ENCODE measurements at places on chromosomes 4 and X.
A peak's percentile ranks its signal among the peaks of the same experiment; 100 is the strongest.

- no peak for DNase-seq
Measured at GRCh38 chr4:181581983-181582382, 661.2 kb upstream of the TENM3 start.

DNA sequence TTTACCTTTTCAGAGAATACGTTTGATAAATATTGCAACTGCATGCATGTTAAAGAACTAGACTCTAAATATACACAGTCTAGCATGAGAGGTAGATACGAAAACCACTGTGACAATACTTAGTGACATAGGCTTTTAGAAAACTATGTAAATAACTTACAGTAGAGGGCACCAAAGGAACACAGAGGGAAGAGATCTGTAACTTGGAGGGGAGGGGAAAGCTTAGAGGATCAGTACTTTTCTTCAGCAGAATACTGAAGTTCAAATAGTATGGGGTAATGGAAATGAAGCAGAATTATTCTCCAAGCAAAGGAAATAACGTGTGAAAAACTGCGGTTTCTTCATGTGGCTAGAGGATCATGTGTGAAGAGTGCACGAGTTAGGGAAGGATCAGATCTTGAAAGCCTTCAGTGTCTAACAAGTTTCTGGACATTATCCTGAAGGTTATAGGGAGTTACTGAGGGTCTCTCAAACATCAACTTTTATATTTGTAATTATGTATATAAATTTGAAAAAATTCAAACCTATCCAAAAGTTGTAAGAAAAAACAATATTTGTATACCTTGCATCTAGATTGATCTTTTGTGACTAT is 264.3 kb downstream of the NPFFR2 start:
- DNase-seq, result no peak

DNA sequence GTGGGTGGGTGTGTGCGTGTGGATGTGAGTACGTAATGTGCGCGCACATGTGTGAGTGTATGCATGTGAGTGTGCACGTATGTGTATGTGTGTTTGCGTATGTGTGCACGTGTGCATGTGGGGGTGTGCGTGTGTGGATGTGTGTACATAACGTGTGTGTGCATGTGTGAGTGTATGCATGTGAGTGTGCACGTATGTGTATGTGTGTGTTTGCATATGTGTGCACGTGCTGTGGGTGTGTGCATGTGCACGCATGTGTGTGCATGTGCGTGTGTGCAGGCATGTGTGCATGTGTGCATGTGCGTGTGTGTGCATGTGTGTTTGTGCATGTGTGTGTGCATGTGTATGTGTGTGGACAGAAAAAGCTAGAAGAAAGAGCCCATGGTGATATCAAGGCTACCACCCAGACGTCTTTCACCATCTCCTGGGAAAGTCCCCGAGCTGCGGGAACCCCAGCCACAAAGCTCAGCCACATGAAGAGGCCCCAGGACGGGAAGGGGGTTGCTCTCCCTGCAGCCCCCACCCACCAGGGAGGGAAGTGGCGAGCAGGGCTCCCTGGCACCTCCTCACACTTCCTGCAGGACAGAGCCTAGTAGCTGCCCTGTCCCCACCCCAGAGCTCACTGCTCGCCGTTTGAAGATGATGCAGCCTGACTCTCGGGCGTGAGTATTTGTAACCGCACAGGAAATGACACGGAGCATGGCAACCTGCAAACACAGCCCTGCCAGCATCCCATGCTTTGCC is 108.3 kb downstream of the DCTD start:
- DNase-seq, result peak; percentile 15

DNA sequence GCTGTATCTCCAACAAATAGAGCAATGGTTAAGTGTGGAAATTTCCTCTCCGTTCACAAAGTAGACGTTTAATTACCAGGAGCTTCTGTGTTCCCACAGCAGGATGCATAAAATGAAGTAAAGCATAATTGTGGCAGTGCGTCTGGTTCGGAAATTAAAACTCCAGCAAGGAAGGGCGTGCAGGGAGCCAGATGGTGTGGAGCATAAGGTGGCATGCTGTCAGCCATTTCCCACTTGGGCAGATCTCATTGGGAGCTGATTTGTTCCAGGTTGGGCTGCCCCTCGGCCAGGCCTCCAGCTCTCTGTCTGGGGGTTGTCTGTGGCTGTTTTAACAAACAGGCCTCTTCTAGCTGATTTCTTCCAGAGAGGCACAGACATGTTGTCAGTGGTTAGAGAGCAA is 182.1 kb upstream of the CLNK start:
- DNase-seq, result no peak

DNA sequence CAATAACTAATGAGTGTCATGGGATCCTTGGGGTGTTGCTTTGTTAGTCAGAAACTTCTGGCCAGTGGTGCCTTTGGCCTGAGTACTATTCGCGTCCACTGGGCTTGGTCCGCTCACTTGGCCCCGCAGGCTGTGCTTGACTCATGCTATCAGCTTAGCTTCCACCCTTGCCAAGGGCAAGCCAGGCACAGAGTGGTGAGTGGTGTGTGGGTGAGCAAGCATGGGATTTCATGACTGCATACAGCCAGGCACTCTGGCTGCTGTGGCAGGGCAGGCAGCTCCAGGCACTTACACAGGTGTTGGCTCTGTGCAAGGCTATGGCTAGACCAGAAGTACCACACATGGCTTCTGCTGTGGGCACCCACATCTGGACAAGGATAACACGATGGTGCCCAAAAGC is 1026.3 kb downstream of the PCDH19 start:
- DNase-seq, result no peak

- no peak for DNase-seq
Measured at GRCh38 chrX:39629001-39629400, 468.8 kb downstream of the BCOR start.

DNA sequence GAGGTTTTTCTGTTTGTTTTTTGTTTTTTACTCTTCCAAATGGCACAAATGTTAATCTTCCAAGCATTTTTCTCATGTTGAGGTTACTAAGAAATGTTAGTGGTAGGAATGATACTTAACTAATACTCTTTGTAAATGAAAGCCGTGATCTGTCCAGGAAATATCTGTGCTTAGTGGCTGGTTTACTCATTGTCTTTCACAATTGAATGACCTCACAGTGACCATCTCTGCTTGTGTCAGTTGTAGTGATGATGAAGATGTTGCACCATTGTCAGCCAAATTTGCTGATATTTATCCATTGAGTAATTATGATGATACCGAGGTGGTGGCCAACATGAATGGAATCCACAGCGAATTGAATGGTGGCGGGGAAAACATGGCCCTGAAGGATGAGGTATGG is 93.5 kb downstream of the TNIP2 start:
- DNase-seq, result no peak

DNA sequence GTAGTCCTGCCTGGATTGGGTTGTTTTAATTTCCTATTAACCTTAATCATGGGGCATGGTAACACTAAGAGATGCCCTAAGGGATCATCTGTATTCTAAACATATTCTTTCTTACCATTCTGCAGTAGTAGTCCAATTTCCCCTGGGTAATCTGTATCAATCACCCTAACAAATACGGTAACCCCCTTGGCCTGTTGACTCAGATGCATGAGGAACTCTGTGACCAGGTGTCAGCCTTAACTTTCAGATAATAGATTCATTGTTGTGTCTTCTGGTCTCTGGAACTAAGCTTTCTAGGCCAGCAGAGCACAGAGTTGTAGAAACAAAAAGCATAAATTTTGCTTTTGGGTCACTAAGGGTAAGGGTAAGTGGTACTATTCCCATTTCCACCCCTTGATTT is 13.1 kb upstream of the BANK1 start:
- no peak for DNase-seq

GRCh38 chr4:121072224-121073003 is at the start of gene NDNF:
Gene NDNF, minus strand, starts transcription at chr4:121072535. Its CDS starts 26,698 bp downstream, at chr4:121045837.
- no peak for DNase-seq

GRCh38 chr4:45324455-45325417 is 598.4 kb upstream of the GNPDA2 start:
- DNase-seq, result no peak

- no peak for DNase-seq
Measured at GRCh38 chrX:111481896-111482295, 29.5 kb upstream of the SERTM2 start.

DNA sequence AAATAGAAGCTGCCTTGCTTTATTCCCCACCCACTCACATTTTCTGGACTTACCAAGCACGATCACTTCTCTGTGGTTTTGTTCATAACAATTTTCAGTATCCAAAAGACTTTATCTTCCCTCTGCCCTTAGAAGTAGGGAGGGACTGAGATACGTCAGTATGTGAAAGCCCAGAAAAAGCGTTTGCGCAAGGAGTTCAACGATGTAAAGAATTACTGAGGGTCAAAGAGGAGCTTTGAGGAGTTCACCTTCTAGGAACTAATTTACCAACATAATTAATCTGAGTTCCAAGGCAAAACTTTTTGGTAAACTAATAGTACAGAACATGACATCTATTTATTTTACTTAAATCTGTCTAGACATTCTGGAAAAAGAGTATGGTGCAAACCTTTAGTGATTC is 84.6 kb downstream of the MBNL3 start:
- no peak for DNase-seq

- DNase-seq, result no peak
Measured at GRCh38 chr4:99968330-99968729, 18.3 kb upstream of the H2AZ1 start.

DNA sequence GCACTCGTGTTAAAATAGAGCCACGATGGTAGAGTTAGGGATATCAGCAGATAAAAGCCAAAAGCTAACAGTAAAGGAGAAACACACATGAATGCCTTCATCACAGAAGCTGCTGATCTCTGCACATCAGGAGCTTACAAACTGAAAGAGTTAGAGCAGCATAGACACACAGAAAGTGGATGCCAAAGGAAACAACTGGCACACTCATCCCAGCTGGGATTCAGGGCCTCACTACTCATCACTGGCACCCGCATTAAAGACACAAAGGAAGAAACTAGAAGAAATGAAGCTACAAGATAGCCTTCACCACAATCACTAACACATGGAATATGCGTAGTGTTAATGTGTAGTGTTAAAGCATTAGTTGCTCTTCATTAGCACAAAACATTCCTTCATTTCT is 156.4 kb upstream of the TBL1X start:
- no peak for DNase-seq

- no peak for DNase-seq
Measured at GRCh38 chrX:12065251-12065650, 73.0 kb upstream of the FRMPD4 start.

GRCh38 chr4:152100379-152101201 is 339.8 kb upstream of the GATB start:
- DNase-seq, result peak; percentile 39

DNA sequence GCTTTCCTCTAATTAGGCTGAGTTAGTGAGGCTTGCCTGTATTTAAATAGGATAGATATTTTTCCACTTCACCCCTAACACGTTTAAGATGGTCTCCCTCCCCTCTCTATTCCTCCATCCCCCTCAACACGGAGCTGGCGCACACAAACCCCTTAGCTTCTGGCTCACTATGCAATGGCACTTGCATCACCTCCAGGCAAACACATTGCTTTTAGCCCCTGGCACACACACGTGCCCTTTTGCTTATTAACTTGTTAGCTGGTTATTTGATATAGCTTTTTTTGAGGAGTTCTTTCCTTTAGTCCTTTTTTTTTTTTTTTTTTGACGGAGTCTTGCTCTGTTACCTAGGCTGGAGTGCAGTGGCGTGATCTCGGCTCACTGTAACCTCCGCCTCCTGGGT is 94.3 kb downstream of the HDAC8 start:
- DNase-seq, result no peak

- peak; percentile 8 for DNase-seq
Measured at GRCh38 chr4:26787461-26788340, 72.9 kb upstream of the STIM2 start.

DNA sequence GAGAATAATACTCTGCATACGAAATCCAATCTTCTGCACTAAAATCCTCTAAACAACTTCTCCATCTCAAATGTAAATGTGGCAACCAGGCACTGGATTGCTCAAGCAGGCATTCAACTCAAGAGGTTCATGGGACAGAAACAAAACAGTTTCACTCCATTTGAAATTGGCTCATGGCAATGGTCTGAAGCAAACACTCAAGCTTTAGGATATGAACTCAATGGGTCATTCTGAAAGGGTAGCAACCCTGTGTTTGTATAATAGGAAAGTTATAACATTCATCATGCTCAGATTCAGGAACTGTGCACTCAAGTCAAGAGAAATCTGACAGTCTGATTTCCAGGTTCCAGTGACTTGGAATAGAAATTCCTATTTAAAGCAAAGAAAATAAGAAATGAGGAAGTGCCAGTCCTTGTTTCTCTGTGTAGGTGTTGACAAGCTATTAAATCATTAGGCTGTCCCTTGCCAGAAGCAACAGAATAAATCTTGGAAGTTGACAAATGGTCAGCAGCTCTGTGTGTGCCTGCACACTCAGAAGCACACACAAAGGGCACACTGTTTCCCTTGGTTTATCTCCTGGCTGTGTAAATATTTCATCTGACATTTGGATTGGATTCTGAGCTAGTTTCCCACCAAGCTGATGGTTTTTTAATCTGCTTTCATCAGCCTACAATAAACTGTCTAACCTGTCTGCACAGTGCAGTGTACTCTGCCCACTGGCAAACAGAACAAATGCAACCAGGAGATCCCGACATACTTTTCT is 75.9 kb upstream of the CITED1 start:
- DNase-seq, result no peak

DNA sequence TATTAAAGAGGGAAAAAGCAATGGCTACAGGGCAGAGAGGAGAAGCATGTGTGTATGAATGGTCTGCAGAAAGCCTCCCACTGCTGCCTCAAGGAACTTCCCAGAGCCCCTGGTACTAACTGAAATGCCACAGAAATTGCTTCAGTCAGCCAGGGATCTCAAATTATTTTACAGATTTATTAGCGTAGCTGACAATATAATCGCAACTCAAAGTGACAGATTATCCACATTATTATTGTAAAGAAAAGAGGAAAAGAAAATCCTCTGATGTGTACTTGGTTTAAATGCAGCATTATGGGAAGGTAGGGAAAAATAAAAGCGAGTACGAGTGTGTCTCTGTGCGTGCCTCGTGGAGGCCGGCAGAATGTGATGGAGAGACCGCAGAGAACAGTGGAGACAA is 202.7 kb downstream of the DCLK2 start:
- no peak for DNase-seq

GRCh38 chrX:63350465-63350877 is 661 bp downstream of the SPIN4 start:
- no peak for DNase-seq

DNA sequence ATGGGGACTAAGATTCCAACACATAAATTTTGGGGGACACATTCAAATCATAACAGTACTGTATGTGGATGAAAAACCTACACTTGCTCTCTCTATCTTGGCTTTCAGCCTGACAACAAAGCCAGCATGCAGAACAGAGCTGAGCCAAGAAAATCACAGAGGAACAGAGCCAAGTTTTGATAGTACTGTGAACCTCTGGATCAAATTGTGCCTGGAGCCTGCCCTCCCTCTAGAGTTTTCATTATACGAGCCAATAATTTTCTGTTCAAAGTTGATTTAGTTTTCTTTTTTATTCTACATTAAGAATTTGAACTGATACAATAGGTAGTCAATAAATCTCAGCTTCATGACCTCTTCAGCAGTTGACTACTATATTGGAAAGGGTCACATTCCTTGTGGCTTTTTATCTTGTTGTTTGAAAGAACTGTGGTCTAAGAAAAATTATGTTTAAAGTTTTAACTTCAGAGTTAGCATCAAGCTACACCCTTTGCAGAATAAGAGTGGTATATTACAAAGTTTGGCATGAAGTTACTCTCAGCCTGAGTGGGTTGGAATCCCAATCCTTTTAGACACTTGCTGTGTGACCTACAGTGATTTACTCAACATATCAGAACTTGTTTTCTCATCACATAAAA is 31.1 kb downstream of the GRID2 start:
- no peak for DNase-seq

All from activated CD8-positive, alpha-beta memory T cell treated with anti-CD3 and anti-CD28 coated beads for 4 hours (primary cell).